HT1080 (cell line): ENCODE measurements at places on chromosomes 4 and X. TPM values are rescaled to one million over a fixed set of nuclear protein-coding genes. Genes with fewer than 3 reads are reported as not detected.
A peak's percentile ranks its signal among the peaks of the same experiment; 100 is the strongest.

Gene CFAP47
- total RNA-seq, result under 0.01 and 0.10 TPM in 2 replicates

Gene ARMCX4
- total RNA-seq, result 0.98 and 1.2 TPM in 2 replicates

Gene CTAG1B
- 11.9 and 128 TPM in 2 replicates for total RNA-seq

Gene GRIA2
- total RNA-seq, result not detected in 2 replicates

Gene CYSLTR1
- not detected in 2 replicates for total RNA-seq

Gene YY2
- total RNA-seq, result 1.0 and 1.7 TPM in 2 replicates

Gene FGA
- total RNA-seq, result not detected in 2 replicates

Gene ZNF595
- 80.6 and 94.6 TPM in 2 replicates for total RNA-seq

Gene WDR17
- total RNA-seq, result 0.77 and 1.1 TPM in 2 replicates

DNA sequence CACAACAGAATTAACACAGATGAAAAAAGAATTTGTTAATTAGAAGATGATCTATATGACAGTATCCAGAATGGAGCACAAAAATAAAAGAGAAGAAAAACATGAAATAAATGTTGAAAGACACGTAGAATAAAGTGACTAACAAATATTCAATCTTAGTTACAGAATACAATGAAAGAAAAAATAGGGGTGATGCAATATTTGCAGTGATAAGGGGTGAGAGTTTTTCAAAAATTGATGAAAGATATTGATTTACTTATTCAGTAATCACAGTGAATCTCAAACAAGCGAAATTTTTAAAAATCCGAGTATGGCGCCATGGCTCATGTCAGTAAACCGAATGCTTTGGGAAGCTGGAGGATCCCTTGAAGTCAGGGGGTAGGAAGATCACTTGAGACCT lies 20.2 kb upstream of the RAB28 start:
- DNase-seq, result no peak

GRCh38 chr4:95749204-95749603 lies 90.7 kb upstream of the PDHA2 start:
- no peak for DNase-seq

- no peak for DNase-seq
Observed at GRCh38 chr4:100782356-100782755, 264.5 kb upstream of the EMCN start.

GRCh38 chr4:73822812-73823504 lies 13.5 kb upstream of the CXCL6 start:
- no peak for DNase-seq

- no peak for DNase-seq
Observed at GRCh38 chr4:147284256-147284835, 196.6 kb upstream of the EDNRA start.

DNA sequence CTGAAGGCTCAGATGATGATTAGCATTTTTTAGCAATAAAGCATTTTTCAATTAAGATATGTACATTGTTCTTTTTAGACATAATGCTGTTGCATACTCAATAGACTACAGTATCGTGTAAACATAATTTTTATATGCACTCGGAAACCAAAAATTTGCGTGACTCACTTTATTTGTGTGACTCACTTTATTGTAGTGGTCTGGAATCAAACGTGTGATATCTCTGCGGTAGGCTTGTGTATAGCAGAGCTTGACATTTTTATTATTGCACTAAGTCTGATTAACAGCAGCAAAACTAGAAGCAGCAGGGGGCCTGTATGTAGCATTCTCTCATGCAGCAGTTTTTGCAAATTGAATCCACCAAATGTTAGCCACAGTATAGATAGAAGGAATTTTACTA lies 119.1 kb upstream of the PRDX4 start:
- DNase-seq, result peak; percentile 28

DNA sequence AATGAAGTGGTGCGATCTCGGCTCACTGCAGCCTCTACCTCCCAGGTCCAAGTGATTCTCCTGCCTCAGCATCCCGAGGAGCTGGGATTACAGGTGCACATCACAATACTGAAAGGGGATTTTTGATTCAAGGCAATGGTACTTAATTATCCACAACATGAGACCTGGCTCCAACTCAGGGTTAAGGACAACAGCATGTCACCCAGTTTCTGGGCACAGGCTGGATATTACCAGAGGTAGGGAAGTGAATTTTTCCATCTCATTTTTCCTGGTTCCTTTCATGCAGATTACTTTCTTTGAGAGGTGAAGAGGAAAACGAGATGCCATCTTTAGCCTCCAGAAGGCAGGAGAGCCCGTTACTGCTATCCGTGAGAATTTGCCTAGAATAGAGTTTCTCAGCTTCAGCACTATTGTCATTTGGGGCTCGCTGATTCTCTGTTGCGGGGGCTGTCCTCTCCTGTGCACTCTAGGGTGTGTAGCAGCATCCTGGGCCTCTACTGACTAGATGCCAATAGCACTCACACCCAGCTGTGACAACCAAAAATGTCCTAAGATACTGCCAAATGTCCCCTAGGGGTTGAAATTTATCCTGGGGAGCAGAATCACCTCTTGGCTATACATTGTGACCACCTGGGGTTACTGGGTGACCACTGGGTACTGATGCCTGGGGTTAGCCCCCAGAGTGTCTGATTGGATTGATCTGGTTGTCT lies 121.8 kb upstream of the NDP start:
- DNase-seq, result no peak

GRCh38 chr4:74475091-74475800 lies 30.3 kb downstream of the AREG start:
- no peak for DNase-seq

DNA sequence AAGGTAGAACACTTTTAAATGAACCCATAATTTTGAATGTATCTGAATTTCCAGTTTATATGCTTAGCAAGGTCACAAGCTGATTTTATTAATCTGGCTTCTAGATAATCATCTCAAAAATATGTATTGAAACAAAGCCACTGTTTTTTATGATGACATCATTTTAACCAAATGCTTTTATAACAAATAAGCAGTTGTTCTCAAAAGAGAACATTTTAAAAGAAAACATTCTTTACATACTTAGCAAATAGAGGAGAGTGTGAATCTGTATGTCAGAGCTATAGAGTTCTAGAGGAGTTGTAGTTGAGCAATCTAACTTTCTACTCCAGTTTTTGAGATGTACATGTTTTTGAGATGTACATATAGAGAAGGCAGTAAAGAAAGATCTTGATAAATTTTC lies 42.5 kb downstream of the LAMP2 start:
- no peak for DNase-seq

- DNase-seq, result peak; percentile 7
Observed at GRCh38 chrX:143788265-143788664, 67.7 kb upstream of the SPANXN2 start.

- DNase-seq, result no peak
Observed at GRCh38 chrX:130171446-130172126, at the start of gene RAB33A. TSS of gene RAB33A (plus strand) at chrX:130171962. CDS start at chrX:130172063, 101 bp downstream.

GRCh38 chr4:21452931-21453330 lies 495.6 kb downstream of the KCNIP4 start:
- peak; percentile 33 for DNase-seq

GRCh38 chr4:75340561-75340960 lies 173.6 kb downstream of the RCHY1 start:
- DNase-seq, result no peak
